Frontal cortex (tissue), 4 donors: ENCODE measurements at places on chromosomes 5 and 9.

- no peak for DNase-seq
Measured at GRCh38 chr9:109001275-109001676, 12.0 kb downstream of the CTNNAL1 start.

DNA sequence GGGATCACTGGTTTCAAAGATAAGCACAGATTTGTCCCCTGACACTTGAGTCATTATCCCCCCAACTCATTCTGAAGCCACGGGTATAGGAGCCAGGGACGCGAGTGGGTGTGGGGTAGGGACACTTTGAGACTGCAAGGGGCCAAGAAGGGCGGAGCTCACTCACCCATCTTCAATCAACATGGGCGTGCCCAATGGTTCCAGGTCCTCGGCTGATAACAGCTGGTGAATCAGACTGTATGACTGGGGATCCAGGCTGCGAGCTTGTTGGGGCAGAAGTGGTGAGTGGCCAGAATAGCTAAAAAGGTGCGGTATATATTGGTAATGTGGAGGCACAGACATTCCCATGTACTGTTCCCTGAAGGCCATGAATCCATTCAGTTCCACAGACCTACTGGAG is 30.7 kb upstream of the NR5A1 start:
- DNase-seq: no peak

- DNase-seq: no peak
Measured at GRCh38 chr9:108477529-108478006, 378.2 kb downstream of the ACTL7B start.

- DNase-seq: no peak
Measured at GRCh38 chr5:149240354-149240998, 31.2 kb upstream of the AFAP1L1 start.

- no peak for DNase-seq
Measured at GRCh38 chr5:176740702-176741496, 69.5 kb upstream of the UNC5A start.

DNA sequence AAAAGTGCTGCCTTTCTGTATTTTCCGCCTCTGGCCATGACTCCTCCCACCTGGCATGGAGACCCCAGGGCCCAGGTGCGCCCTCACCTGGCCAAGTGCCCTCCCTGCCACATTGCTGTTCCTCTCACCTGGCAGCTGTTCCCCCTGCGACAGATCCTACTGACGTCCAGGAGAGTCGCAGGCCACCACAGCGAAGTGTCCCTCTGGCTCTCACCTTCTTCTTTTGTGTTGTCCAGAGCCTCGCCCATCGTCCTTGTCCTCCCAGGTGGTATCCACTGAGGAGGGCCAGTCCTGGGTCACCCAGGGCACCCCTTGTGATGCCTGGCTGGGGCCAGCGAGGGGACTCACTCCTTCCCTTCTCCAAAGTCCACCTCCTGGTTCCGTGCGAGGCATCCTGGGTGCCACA is 2.6 kb downstream of the NKD2 start:
- no peak for DNase-seq

DNA sequence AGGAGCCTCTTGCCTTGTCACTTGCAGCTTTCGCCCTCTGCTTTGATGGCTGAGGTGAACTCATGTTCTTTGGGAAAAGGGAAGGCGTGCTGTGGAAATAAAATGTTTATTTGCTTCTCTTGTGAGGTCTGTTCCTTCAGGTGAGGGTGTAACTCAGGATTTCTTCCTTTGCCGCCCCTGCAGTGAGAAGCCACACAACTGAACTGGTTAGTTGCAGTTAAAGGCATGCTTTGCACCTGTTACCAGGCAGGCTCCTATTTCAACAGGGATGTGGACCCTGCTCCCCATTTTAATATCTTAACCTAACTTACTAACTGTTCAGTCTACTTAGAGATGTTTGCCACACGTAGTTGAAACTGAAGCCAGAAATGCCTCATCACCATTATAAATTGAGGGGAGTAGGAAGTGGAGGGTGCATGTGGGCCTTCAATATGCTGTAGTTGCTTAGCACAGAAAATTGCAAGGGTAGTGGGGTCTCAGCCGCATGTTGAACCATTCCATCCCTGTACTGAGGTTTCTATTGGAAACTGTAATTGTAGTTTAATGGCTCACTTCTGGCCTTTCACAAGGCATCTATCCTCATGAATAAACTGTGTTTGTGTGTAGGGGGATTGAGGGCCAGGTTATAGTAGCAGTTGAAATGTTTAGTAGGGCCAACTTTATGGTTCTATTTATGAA is 7.9 kb downstream of the RACK1 start:
- no peak for DNase-seq

GRCh38 chr9:112380825-112381221 is 915 bp downstream of the HSDL2 start:
- no peak for DNase-seq
